ENCODE measurements at places on chromosomes 2 and 18.

DNA sequence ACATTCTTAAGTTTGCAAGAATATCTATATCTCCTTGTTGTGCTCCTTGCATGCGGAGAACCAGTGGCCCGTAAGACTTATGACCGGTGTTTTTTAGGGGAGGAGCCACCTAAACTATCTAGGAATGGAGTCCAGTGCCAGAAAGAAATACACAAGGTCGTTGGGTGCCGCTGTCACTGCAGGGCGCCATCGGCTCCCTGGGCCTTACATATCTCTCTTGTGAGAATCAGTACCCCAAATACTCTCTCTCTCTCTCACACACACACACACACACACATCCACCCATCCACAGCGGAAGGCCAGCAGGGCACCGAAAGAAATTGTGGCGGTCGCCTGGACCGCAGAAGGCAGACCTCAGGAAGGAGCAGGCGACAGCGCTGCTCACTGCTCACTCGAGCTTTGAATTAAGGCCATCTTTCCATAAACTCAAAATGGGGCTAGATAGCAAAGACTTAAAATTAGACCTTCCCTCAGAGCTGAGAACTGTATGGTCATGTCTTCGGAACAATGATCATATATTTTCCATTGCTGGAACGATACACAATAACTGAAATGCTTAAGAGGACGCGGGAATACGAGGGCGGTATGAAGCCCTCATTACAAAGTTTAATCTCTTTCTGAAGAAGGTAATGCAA, 10.4 kb downstream of the NR4A2 start:
- peak; percentile 39 for DNase-seq

- no peak for DNase-seq
These were observed 106.3 kb downstream of the NCOA1 start for GRCh38 chr2:24597181-24597870.

DNA sequence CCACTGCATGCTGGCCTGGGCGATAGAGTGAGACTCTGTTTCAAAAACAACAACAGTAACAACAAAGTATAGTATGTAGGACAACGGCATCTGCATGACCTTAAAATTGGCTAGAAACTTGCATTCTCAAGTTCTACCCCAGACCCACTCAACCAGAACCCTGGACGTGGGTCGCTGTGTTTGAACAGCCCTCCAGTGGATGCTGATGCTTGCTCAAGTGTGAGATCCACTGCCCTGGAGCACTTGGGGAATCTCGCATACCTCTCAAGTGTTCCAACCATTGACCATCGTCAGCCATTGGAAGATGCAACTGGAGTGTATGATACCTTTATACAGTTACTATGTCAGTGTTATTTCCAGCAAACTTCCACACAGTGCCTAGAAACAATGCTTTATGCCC, 435.9 kb downstream of the DCDC2C start:
- DNase-seq = no peak

DNA sequence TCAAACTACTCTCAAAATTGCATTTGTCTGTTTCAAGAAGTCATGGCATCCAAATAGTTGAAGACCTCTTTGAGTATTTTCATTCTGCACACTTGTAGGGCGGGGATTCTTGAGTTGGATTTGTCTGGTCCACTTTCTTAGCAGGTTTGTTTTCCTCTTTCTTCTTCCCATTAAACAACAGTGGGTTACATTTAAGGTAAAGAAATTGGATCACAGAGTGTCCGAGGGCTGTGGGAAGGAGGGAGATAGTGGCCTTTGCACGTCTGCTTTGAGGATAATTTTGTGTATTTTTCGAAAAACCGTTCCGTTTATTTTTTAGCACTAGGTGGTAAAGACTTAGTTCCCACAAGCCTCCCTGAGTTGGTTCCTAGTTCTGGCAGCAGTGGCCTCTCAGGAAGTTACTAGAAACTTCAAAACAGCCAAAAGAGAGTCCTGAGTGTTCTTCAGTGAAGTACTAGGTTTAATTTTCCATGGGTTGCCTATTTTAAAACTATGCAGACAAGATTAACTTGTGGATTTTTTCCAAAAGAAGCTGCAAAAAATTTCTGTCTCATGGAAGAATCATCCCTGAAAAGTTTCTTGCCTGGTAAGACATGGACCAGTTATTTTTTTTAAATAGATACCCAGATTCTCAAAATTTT, 107.9 kb downstream of the CDC42EP3 start:
- DNase-seq = no peak

- DNase-seq = no peak
These were observed 27.3 kb downstream of the DCDC2C start for GRCh38 chr2:3730646-3731045.

DNA sequence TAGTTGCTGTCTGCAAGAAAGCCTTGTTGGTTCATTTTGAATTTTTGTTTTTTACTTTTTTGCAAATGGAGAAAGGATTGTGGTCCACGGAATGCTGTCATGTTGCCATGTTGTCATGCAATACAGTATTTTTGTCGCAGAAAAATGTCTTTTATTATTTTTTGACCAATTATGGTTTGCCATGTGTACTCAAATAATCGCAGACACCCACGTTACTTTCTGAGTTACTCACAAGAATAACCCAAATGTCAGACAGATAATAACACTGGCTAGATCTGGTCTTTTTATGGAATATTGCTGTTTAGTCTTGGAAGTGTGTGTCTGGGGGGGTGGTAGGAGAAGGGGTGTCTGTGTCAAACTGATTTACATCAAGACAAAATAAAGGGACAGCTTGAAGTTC, 188.9 kb downstream of the LTBP1 start:
- DNase-seq = no peak

GRCh38 chr2:73289304-73289703, 4.0 kb downstream of the EGR4 start:
- DNase-seq = no peak

GRCh38 chr2:120969613-120970355, 234.1 kb downstream of the GLI2 start:
- no peak for DNase-seq

DNA sequence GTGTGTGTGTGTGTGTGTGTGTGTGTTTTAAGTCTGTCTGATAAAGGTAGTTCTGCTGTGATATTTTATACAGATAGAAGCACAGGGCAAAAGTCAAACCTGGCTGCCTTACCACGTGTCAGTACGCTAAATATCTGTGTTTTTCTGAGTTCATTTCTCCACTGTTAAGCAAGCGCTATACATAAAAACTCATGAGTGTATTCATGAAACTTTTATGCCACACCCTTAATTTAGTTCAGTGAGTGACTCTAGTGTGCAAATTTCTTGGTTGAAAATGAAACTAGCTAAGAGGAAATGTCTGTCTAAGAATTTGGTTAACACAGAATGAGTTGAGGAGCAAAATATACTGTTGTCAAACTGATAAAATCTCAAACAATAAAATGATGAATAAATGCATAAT, 11.2 kb downstream of the CASP10 start:
- no peak for DNase-seq

- no peak for DNase-seq
These were observed 294.2 kb downstream of the DYSF start for GRCh38 chr2:71747559-71747958.

DNA sequence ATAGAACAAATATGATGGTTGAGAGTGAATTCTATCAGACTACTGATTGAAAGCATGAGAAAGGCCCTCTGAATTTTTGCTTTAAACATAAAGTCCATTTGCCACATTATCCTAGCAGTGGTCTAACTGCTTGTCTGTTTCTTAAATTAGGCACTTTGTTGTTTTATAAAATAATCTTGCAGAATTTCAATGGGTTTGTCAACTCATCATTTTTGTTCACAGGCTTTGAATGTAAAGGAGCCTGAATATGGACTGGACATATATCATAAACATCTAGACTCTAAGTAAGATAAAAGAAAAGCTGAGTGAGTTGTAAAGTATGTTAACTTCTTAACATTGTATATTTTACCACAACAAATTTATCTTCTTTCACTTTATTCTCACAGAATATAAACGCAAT, 845.9 kb downstream of the SUCLG1 start:
- DNase-seq = no peak

DNA sequence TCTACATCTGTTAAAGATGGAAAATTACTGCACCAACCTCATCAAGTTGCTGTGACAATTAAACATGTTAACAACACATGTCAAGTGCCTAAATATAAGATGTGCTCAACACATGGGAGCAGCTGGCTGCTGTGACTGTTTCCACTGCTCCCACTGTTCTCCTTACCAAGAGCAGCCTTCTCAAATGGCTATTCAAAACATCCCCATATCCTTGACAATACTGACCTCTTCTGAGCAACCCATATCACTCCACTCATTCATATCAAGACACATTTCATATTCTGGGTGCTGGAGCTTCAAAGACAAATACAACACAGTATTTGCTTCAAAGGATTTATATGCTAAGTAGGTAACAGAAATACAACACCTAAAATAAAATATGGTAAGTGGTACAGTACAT, 60.3 kb downstream of the PIAS2 start:
- no peak for DNase-seq

DNA sequence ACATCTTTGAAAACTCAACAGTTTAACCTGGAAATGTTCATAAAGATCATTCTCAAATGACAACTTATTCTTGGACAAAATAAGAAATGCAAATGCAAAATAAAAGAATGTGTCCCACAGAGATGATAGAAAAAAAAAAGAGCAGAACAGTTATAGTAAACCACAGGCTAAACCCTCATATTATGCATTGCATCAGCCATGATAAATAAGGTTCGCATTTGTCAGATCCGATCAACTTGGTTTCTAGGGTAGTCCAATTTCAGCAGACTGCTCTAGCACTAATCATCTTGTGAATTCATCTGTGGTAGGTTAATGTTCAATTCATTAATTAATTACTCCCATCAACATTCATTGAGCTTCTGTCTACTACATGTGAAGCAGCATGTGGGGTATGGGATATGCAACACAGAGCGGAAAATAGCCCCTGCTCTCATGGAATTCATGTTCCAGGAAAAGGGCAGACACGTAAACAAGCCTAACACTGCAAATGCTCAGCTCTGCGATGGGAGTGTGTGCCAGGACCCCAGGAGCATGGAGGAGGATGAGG, 316.2 kb upstream of the REV1 start:
- DNase-seq = no peak

DNA sequence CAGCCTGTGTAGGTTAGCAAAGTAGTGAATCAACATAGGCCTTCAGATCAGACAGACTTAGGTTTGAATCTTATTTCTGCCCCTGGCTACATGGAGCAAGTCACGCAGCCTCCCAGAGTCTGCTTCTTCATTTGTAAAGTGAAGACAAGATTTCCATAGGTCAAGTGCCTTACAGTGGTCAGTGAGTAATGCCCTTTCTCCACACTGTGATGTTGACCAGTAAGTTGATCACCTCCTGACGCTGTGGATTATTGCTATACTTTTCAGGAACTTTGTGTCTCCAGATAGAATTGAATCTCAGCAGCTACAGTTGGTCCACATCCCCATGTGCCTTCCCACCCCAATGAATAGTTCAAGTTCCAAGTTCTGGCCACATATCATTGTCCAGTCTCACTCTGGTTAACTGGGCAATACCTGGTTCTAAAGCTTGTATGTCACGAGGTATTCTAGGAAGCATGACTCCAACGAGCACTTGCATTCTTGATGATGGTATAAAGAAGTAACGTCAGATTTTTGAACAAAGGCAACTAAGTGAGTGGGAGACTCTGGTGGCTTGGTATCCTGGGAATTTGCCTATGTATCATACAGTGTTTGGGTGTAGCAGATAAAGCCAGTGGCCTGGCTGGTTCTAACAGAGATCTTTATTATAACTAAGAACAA, 2.1 kb upstream of the CLIP4 start:
- no peak for DNase-seq

DNA sequence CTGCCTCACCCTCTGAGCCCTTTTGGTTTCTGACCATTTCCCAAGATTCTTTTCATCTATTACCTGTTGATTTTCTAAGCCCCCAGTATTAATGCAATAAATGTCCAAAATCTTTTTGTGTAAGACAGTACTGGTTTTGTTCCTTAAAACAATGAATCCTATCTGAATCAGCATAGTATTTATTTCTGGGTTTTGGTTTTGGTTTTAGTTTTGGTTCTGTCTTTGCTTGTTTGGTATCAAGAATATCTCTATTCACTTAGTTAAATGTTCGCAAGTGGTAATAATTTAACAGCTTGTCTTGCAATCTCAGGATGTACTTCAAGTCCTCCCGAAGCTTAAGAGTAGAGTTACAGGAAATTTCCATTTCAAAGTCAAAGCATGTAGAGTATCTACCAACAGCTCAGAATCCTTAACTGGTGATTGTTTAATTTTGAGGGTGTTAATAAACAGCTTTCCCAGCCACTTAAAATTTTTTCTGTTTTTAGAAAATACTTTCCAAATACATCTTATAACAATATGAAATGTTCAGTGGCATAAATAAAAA, 67.7 kb upstream of the NEDD4L start:
- no peak for DNase-seq

GRCh38 chr2:130791617-130791939, 36.2 kb downstream of the AMER3 start:
- DNase-seq = peak; percentile 36

DNA sequence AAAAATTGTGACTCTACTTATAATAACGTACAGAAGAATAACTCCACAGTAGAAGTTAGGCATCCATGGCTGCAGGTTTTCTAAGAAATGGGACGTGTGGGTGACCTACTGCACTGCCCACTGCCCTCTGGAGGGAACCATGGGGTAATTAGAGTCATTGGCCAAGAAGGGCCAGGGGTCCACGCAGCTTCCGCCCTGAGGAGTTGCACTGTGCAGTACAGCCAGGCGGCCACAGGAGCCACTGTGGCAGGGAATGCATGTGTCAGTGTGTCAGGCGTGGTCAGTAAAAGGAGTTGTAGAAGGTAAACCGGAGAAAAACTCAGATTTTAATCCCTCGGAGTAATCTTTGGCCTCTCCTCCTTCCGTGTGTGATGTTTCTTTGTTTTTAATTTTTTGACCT, 24.8 kb downstream of the NCK2 start:
- DNase-seq = no peak

DNA sequence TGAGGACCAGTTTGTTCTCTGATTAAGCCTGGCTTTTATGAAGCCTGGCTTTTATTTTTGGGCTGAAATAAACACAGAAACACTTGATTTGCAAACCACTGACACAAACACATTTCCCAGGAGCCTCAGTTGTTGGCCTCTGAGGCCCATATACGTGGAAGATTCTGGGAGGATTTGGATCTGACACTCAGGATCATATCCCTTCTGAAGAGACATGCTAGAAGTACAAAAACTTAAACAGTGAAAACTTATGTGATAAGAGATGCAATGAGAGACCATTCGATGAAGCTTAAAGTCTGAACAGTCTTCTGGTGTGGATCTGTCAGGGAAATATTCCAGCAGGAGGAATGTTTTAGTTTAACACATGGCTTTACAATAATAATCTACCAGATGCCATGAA, 33.0 kb downstream of the MYT1L start:
- DNase-seq = no peak

GRCh38 chr2:195857132-195857531, 200.1 kb downstream of the SLC39A10 start:
- no peak for DNase-seq

- no peak for DNase-seq
These were observed 477.2 kb upstream of the VRK2 start for GRCh38 chr2:57569396-57569795.
